ENCODE measurements at places on chromosomes 5 and 9. TPM values are rescaled to one million over a fixed set of nuclear protein-coding genes. Genes with fewer than 3 reads are reported as not detected.

The GCNT1 gene
- 9.1 TPM for total RNA-seq

The ARHGEF39 gene
- total RNA-seq: 0.62 TPM

The SLC28A3 gene
- total RNA-seq: not detected

The C9orf72 gene
- 27.6 TPM for total RNA-seq

The CARTPT gene
- total RNA-seq: not detected

The PCDHGB4 gene
- 1.8 TPM for total RNA-seq

The REEP2 gene
- 0.44 TPM for total RNA-seq

The ABL1 gene
- 44.5 TPM for total RNA-seq

The IFNK gene
- total RNA-seq: not detected

The HOMER1 gene
- 4.1 TPM for total RNA-seq

The DIPK1B gene
- total RNA-seq: 9.6 TPM

The GZMA gene
- not detected for total RNA-seq

The SPATA31C2 gene
- not detected for total RNA-seq

The RGS3 gene
- 12.3 TPM for total RNA-seq

The ANKRD55 gene
- not detected for total RNA-seq

The AUH gene
- total RNA-seq: 29.1 TPM

The FBP2 gene
- not detected for total RNA-seq

The SETX gene
- total RNA-seq: 114 TPM

The RASGRF2 gene
- total RNA-seq: 0.37 TPM

The FAM78A gene
- total RNA-seq: 42.9 TPM

The GDA gene
- total RNA-seq: not detected

The CMYA5 gene
- total RNA-seq: 0.10 TPM

Measured in B cell (primary cell).